ENCODE measurements at places on chromosomes 7 and 10. TPM values are rescaled to one million over a fixed set of nuclear protein-coding genes. Genes with fewer than 3 reads are reported as not detected.

ABCA13 gene
- total RNA-seq = 4.3 TPM

DNA sequence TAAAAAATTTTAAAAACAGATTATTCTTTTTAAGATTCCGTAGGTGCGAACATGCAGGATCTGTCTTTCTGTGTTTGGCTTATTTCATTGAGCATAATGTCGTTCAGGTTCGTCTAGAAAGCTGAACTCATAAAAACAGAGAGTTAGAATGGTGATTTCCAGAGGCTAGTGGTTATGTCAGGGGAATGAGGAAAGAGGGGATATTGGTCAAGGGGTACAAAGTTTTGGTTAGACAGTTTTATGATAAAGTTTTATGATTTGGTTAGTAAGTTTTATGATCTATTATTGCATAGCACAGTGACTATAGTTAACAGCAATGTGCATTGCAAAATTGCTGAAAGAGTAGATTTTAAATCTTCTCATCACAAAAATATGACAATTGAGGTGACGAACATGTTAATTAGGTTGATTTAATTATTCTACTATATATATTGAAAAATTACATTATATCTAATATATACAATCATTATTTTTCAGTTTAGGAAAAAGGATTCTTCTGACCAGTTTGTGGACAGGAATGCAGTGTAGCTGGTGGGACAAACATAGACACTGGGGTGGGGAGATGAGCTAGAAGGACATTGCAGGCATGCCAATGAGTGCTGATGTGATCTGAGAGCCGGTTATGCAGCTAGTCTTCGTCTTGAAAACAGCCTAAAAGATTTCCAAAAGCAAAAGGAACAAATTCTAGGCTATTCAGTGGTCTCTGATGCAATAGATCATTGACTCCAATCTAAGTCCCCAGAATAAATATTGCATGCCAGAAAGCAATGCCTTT, 31.3 kb upstream of the MALRD1 start:
- no peak for ATAC-seq

PSD gene
- total RNA-seq = 2.0 TPM

- ATAC-seq = no peak
Measured at GRCh38 chr10:119215371-119215770, 8.0 kb downstream of the GRK5 start.

DNA sequence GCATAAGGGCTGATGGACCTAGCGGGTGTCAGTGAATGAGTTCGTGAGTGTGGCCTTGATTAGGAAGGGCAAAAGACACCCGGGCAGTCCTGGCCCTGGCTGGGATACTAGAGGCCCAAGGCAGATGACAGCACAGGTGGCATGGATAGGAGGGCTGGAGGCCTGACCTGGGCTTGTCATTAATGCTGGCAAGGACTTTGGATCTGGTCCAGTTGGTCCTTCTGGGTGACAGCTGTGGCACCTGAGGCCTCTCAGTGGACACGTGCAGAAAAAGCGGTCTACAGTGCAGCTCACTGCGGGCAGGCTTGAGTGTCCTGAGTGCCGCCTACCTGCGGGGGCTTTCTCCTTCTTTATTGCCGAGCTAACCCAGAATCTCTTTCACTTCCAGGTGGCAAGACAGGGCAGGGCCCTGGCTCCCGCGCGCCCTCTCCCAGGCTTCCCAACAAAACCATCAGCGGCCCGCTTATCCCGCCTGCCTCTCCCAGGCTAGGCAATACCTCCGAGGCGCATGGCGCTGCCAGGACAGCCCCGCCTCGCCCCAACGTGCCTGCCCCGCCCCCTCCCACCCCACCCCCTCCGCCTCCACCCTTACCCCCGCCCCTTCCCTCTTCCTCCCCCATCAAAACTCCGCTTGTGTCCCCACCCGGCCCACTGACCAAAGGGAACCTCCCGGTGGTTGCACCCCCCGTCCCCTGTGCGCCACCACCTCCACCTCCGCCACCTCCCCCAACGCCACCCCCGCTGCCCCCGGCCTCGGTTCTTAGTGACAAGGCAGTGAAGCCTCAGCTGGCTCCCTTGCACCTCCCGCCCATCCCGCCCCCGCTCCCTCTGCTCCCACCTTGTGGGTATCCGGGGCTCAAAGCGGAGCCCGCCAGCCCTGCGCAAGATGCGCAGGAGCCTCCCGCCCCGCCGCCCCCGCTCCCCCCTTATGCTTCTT, 77.4 kb downstream of the WIPF3 start:
- peak; percentile 73 for ATAC-seq

- no peak for ATAC-seq
Measured at GRCh38 chr10:72062382-72062781, 26.0 kb downstream of the SPOCK2 start.

EN2 gene
- not detected for total RNA-seq

SLC26A4 gene
- 0.24 TPM for total RNA-seq

HABP2 gene
- total RNA-seq = 0.04 TPM

GUSB gene
- 27.8 TPM for total RNA-seq

DNA sequence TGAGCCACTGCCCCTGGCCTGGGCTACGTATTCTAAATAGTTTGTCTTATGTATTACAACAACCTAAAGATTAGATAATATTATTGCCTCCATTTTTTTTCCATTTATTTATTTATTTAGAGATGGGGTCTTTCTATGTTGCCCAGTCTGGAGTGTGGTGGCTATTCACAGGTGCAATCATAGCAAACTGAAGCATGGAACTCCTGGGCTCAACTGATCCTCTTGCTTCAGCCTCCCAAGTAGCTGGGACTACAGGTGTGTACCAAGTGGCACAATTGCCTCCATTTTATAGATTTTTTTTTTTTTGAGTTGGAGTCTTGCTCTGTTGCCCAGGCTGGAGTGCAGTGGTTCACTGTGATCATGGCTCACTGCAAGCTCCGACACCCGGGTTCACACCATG, 6.5 kb upstream of the TRA2A start:
- no peak for ATAC-seq

DNA sequence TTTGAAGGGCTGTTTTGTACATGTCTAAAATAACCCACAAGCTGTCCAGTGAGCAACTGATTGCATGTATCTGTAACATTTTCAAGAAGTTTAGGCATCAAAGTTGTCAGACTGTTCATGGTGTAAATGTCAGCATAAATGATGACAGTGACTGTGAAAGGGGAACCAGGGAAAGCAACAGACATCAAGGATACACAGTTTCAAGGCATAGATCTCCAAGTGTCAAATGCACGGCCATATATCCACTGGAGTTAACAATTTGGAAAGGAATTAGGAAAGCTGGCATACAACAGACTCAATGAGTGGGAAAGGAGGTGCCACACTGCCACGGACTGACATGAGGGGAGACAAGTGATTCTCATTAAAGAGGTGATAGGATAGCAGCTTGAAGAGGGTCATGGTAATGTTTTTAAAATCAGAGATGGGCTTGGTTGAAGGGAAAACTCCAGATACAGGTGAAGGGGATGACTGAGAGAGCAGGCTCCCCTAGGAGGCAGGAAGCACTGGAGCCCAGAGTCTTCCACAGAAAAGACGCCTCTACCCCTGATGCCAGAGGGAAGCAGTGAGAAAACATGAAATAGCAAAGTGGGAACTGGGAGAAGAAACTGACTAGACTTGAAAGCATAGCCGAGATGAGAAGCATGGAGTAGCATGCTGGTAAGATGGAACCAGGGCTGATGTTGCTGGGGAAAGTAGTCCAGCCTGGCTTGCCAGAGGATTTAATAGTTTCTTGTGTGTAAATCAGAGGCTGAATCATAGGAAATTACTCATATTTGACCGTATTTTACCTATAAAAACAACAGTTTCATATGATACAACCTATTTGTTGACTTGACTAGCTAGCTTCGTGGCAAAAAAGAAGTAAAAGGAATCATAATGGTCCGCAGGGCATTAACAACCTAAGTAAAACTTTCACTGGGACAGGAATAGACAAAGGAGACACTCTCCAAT, 18.6 kb downstream of the NSMCE4A start:
- ATAC-seq = peak; percentile 68

- ATAC-seq = no peak
Measured at GRCh38 chr10:50527442-50528043, 96.2 kb downstream of the SGMS1 start.

- no peak for ATAC-seq
Measured at GRCh38 chr7:103525937-103526336, 79.9 kb upstream of the SLC26A5 start.

CLDN15 gene
- total RNA-seq = 2.9 TPM

CYP2C19 gene
- total RNA-seq = 1.4 TPM

SDK1 gene
- 1.0 TPM for total RNA-seq

- ATAC-seq = no peak
Measured at GRCh38 chr7:155007947-155008346, 5.0 kb upstream of the PAXIP1 start.

DNA sequence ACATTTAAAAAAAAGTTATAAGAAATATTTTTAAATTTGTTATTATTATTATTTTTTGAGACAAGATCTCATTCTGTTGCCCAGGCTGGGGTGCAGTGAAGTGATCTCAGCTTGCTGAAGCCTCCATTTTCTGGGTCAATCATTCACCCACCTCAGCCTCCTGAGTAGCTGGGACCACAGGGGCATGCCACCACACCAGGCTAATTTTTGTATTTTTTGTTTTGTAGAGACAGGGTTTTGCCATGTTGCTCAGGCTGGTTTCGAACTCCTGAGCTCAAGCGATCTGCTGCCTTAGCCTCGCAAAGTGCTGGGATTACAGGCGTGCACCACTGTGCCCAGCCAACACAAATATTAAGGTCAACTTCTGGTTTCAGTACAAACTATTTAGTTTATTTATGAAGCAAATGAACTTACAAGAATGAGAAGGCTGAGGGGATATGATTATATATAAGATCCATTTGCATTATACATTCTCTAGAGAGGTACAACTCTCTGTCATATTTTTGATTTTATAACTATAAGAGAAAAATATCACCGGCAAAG, 45.9 kb upstream of the FAM133B start:
- no peak for ATAC-seq

EPDR1 gene
- 0.64 TPM for total RNA-seq

PLAU gene
- total RNA-seq = 19.4 TPM

- no peak for ATAC-seq
Measured at GRCh38 chr7:18496341-18496700, 772 bp downstream of the HDAC9 start.

GRCh38 chr7:83077328-83077727, 85.4 kb downstream of the PCLO start:
- peak; percentile 22 for ATAC-seq

GRCh38 chr7:13148548-13148947, 461.1 kb downstream of the ARL4A start:
- ATAC-seq = no peak

SPDYE5 gene
- total RNA-seq = not detected

GRCh38 chr7:37598824-37599223, 84.7 kb upstream of the GPR141 start:
- ATAC-seq = no peak

- no peak for ATAC-seq
Measured at GRCh38 chr7:126940723-126941307, 311.9 kb downstream of the GRM8 start.

GRCh38 chr7:139697056-139697455, 80.7 kb downstream of the HIPK2 start:
- no peak for ATAC-seq

DNA sequence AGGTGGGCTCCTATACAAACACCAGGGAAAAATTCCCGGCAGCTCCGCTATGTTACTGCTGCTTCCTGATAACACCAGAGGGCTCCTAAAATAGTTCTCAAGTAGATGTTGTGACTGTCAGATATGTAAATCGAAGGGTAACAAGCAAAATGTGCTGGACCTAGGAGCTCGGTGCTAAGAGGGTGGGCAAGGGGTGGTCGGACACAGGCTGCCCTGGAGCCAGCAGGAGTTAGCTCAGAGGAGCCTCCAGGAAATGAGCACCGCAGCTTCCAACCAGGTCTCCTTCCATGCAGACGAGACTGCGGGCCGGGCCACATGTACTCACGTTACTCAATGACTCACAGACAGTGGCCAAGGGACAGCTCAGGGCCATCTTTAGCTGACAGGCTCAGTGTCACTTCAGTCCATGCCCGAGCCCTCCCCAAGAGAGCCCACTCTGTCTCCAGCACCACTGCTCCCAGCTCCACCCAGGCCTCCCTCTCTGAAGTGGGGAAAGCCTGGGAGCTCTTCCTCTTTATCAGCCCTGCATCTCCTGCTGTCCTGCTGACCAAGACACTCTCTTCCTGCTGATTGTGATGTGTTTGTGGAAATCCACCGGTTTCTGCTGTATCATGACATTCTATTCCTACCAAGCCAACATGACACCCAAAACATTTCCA, 37.2 kb upstream of the TMEM273 start:
- ATAC-seq = no peak

- no peak for ATAC-seq
Measured at GRCh38 chr7:75732764-75733630, 5.7 kb downstream of the HIP1 start.

- no peak for ATAC-seq
Measured at GRCh38 chr7:154767142-154767541, 235.8 kb downstream of the PAXIP1 start.

PLEKHS1 gene
- total RNA-seq = 1.0 TPM

DNA sequence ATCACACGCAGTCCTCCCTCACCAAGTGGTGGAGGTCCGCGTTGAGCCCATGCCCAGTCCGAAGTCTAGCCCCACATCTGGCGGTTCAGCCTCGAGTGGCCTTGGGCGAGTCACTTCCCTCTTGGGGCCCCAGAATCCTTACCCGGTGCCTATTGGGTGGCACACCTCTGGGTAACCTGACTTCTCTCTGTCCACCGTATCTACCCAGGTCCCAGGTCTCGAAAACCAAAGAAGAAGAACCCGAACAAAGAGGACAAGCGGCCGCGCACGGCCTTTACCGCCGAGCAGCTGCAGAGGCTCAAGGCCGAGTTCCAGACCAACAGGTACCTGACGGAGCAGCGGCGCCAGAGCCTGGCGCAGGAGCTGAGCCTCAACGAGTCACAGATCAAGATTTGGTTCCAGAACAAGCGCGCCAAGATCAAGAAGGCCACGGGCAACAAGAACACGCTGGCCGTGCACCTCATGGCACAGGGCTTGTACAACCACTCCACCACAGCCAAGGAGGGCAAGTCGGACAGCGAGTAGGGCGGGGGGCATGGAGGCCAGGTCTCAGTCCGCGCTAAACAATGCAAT, 4.3 kb downstream of the EN2 start:
- ATAC-seq = no peak

CYP17A1 gene
- 0.76 TPM for total RNA-seq

GRCh38 chr7:75756991-75757676, 14.9 kb downstream of the CCL26 start:
- ATAC-seq = no peak

DNA sequence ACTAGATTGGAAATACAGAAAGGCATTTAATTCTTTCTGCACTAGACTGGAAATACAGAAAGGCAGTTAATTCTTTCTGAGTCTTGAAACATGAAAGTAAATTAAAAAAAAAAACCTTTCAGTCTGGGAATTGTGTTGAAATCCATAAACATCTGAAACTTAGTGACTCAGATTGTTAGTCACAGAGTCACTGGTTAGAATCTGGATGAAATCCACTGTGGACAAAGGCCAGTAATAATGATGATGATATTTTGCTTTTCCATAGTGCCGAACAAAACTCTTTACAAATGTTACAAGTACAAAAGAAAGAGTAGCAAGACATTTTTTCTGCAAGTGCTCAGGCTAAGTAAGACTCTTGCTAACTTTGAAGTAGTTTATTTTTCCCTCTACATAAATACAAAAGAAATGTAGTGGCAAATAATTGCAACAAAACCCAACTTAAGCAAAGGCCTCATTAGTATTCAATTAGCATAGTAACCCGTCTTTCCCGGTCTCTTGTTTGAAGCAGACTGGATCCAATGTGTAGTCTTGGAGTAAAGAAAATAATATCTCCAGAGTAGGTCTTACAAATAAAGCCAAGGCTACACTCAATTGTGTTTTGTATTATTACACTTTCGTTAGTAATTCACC, 5.8 kb upstream of the PRTFDC1 start:
- ATAC-seq = peak; percentile 70

Measured in esophagus mucosa (tissue), 1 donor.